ENCODE measurements at places on chromosomes 5 and 9.

DNA sequence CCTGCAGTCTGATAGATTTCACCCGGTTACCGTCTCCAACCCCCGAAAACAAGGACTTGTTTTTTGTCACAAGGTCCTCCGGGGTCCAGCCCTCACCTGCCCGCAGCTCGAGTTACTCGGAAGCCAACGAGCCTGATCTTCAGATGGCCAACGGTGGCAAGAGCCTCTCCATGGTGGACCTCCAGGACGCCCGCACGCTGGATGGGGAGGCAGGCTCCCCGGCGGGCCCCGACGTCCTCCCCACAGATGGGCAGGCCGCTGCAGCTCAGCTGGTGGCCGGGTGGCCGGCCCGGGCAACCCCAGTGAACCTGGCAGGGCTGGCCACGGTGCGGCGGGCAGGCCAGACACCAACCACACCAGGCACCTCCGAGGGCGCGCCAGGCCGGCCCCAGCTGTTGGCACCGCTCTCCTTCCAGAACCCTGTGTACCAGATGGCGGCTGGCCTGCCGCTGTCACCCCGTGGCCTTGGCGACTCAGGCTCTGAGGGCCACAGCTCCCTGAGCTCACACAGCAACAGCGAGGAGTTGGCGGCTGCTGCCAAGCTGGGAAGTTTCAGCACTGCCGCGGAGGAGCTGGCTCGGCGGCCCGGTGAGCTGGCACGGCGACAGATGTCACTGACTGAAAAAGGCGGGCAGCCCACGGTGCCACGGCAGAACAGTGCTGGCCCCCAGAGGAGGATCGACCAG lies 121.3 kb downstream of the DAB2IP start:
- DNase-seq: no peak

GRCh38 chr5:139076111-139076510 lies 122.1 kb downstream of the SIL1 start:
- DNase-seq: no peak

DNA sequence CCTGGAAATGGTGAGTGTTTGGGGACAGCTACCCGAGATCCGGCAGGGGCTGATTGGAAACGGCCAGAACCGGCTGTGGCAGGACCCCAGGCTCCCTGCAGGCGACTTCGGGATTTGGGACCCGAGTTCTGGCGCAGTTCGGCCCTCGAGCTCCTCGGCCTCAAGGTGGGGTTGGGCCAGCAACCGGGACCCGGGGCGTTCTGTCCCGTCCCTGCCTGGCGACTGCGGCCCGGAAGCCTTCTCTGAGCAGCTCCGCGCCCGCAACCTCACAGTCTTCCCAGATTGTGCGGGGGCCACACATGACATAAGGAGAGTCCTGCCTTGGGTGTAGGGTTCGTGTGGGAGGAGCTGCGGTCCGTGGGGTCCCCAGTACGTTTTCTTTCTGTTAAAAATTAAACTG lies 23.2 kb upstream of the NEURL1B start:
- DNase-seq: no peak

DNA sequence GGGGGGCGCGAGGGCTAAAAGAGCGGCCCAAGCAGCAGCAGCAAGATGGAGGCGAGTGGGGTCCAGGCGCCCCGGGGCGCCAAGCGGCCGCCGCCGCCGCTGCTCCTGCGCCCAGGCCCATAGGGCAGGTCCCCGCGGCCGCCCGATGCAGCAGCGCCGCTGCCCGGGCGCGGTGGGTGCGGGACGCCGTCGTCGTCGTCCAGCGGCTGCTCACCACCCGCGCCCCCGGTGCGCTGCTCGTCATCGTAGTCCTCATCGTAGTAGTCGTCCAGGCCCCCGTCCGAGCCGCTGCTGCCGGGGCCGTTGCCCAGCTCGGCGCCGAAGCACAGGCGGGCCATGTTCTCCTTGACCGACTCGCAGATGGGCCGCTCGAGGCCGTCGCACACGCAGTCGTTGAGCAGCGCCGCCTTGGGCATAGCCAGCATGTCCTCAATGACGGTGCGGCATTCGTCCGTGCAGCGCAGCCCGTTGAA lies 1.5 kb downstream of the GAS1 start:
- DNase-seq: no peak

- DNase-seq: no peak
These were observed 108.5 kb downstream of the DCP2 start for GRCh38 chr5:113085084-113085414.

- no peak for DNase-seq
These were observed 50.5 kb downstream of the AHRR start for GRCh38 chr5:371811-372555.

DNA sequence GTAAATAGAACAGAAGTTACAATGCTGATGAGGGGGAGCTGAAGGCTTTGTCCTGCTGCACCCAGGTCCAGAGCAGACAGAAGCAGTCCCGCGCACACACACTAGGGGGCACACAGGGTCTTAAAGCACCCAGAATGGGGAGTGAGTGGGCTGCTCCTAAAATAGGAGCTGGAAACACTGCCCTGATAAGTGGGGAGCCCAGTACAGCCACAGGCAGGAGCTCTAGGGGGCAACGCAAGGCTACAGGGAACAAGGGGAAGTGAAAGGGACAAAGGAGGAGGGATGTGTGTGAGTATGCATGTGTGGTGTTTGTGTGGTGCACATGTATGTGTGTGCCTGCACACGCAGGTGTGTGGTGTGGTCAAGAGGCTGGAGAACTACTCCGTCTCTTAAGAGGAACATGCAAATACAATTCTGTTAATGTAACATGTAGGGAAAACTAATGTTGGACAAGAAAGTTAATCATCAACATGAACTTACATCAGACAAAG lies 191.5 kb downstream of the ROR2 start:
- no peak for DNase-seq
